ENCODE measurements at places on chromosomes 5 and 9. TPM values are rescaled to one million over a fixed set of nuclear protein-coding genes. Genes with fewer than 3 reads are reported as not detected.

GRCh38 chr9:3138231-3139229, 294.6 kb upstream of the PUM3 start:
- no peak for DNase-seq

GRCh38 chr5:144361406-144361805, 190.7 kb downstream of the KCTD16 start:
- no peak for DNase-seq

GRCh38 chr5:178440181-178440580, 150.0 kb downstream of the COL23A1 start:
- no peak for DNase-seq

DNA sequence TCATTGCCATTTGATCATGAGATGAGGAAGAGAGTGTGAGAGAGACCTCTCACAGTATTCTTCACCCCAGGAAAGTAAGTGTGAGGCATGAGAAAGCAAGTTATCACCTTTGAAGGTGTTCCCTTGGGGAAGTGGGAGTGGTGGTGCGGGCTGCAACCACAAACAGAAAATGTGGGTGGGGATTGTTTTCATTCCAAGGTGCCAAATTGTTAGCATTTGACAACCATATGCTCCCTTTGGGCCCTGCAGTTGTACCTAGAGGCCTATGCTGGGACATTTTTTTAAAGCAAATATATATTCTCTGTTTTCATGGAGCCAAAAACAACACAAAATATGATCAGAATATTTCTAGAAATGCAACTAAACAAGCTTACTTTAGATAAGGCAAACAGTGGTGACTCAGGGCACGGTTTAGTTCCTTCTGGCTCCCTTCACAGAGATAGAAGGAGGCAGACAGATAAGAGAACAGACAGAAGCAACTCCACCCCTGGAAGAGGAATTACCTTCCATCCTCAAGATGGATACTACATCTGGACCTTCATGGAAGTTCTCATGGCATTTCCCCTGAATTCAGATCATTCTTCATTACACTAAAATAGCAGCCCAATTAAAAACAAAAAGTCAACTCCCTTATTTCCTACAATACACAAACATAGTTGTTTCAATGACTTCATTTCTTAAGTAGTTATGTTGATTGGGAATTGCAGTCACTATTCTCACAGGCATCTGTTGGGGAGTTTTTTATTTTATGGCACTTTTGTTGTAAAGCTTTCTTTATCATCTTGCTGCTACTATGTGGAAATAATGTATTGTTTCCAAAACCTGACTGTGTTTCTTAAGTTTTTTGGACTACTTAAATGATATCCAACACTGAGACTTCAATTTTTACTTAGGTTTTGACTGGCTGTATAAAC, 416.6 kb downstream of the PLK2 start:
- DNase-seq = no peak

DNA sequence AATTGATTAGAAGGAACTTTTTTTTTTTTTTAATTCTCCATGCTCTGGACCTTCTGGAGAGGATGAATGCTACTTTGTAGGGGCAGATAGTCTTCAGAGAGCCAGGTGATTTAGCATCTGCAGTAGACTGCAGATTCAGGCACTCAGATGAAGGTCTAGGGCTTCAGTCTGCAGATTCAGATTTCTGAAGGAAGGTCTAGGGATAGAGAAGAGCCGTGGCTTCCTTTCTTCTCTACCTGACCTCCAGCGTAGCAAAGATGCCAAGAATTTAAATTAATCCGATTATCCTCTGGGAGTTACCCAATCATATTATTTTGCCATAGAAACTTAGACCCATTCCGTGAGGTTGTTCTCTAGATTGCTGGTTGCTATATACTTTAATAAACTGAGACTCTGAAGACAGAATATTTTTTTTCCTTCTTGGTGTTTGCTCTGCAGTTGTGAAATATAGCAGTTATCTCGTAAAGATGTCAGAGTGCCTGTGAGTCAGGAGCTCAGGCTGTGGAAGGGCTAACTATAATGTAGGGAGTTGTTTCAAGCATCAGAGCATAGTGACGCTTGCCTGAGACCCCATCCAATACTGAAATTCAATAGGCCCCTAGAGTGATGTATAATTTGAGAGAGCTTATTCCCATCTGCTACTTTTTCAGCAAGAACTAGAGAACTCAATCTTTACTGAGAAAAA, 132.7 kb upstream of the SLC12A2 start:
- DNase-seq = no peak

GRCh38 chr5:149182241-149182640, 40.9 kb downstream of the ABLIM3 start:
- no peak for DNase-seq

DNA sequence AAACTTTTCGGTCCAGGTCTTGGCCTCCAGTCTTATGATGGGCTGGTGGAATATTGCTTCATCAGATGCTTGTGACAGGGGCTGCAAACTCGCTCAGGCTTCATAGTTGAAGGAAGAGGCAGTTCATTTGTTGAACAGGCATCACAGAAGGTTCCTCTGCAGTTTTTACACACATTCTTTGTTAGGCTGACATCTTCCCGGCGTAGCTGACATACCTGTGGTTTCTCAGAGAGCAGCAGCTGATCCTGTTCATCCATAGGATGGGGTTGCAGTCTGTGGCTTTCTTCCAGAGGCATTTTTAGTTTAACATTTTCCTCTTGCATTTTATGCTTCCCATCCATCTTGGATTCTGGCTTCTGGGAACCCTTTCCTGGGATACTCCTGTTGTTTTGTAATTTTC, 1255.2 kb downstream of the EFNA5 start:
- no peak for DNase-seq

DNA sequence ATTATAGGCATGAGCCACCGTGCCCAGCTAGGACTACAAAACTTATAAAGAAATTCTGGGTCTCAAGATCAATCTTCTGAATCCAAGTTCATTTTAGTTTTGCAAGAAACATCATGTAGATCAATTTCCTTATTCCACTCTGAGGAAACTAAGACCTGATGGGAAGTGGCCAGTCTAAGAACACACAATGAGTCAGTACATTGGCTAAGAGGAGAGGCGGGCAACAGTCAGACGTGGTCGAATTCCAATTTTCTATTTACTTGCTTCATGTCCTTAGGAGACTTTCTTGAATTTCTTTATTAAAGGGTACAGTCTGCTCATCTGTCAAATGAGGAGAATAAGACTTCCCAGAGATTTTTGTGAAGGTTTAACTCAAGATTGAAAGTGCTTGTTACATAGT, 432.1 kb upstream of the BRINP1 start:
- DNase-seq = no peak

GRCh38 chr9:117612317-117612716, 91.9 kb upstream of the TLR4 start:
- DNase-seq = no peak

GRCh38 chr9:119768266-119768665, 399.0 kb upstream of the BRINP1 start:
- no peak for DNase-seq

DNA sequence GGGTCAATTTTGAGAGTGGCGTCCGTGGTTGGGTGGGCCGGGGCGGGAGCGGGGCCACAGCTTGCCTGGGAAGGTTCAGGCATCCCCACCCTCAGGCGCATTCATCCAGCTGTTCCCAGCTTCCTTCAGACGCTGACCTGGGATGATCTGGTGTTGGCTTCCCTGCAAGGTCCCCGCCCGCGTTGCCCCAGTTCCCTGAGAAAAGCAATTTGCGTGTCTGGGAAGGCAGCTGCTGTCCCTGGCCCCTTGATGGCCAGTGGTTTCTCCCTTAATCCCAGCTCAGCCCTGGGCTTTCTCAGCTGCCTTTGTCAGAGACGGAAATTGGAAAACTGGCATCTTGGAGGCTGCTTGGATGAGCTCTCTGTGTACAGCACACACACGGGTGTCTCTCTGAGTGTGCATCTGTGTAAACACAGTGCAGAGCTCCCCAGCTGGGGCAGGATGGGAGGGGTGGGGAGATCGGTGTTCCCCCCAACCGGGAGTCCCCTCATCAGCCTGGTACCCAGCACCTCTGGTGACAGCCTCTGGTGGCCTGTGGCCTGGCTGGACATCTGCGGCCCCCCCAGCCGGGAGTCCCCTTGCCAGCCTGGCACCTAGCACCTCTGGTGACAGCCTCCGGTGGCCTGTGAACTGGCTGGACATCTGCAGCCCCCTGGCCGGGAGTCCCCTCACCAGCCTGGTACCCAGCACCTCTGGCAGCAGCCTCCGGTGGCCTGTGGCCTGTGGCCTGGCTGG, 94.0 kb downstream of the COL5A1 start:
- no peak for DNase-seq

DNA sequence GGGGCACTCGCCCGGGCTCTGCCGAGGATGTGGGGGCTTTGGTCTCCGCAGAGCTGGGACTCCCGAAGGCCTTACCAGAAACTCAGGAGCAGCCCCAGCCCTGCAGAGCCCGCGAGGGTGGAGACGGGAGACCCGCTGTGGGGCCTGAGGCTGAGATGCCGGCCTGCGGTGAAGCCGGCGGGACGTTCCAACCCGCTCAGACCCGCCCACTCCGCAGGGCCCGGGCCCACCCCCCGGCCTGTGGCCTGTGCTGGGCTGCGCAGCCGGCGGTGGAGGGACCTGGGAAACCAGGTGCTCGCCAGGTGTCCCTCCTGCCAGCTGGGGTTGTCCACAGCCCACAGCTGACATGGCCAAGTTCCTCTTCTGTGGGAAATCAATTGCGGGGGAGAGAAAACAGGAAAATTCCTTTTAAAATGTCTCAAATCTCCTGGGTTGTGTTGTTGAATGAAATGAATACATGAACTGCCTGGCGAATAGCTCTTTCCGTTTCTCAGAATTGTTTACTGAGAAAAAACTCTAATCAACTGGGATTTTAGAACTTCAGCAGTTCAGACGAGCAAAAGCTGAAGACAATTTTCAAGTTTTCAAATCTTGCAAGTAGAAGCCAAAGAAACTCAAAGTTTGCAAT, 49.0 kb upstream of the IRX4 start:
- no peak for DNase-seq

- DNase-seq = no peak
Observed at GRCh38 chr9:71858812-71859211, 52.2 kb downstream of the ABHD17B start.

DNA sequence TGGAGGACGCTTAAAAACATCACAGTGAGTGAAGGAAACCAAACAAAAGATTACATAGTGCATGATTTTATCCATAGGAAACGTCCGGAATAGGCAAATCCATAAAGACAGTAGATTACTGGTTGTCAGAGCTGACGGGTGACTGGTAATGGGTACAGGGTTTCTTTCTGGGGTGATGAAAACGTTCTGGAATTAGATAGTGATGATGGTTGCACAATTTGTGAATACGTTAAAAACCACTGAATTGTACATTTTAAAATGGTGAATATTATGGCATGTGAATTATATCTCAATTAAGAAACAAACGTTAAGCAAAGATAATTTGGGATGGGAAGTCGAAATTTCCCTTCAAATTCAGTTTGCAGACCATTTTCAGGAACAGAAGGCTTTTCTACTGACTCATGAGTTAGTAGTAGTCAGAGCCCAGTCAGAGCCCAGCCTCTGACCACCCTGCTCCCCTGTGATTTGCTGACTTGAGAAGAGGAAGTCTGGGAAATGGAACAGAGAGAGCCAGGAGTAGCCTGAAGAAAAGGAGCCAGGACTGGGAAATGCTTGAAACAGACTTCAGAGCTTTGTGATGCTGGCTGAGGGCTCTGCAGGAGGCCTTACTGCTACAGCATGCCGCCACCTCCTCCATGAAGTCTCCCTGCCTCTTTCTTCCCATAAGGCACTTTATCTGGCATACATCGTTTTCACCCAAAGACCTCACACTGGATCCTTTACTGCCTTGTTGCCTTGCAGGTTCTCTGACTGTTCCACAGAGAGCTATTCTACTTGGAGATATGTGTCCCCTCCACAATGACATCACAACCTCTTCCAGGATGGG, 46.4 kb upstream of the CTNNA1 start:
- DNase-seq = no peak

DNA sequence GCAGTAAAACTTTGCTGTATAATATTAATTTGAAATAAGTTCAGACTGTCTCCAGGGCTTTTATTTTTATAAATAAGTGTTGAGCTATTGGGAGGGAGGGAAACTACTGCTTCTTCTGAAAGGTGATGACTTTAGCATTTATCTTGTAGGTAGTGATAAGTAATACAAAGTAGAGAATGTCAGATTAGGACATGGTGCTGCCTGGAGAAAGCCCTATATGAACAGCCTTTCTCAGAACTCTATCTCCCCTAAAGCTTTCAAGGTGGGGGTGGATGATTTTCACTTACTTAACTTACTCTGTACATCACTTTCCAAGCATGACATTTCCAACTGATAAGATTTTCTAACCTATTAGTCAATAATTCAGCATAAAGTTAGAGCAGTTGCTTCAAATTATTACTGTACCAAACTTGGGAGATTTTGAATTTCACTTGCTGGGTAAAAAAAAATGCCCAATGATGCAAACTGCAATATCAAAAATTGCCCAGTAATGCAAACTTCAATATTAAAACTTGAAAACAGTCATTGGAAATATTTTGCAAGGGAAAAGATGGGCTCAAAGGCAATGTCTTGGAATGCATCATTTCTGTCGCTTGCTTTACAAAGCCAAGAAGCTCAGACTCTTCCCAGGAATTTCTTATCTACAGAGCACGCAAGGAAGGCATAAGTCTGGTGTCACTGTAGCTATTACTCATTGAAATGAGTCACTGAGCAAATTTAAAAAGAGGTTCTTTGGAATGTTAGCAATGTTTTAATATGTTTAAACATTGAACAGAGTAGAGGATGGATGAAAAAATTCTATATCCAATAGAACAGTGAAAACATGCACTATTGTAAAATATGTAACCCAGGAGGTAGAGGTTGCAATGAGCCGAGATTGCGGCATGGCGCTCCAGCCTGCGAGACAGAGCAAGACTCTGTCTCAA, 569.5 kb downstream of the PSAT1 start:
- DNase-seq = no peak

- no peak for DNase-seq
Observed at GRCh38 chr5:179346875-179347274, 1.6 kb upstream of the ADAMTS2 start.

- no peak for DNase-seq
Observed at GRCh38 chr9:83041771-83042170, 21.2 kb downstream of the RASEF start.

GRCh38 chr5:170104299-170104698, 1.4 kb upstream of the FOXI1 start:
- DNase-seq = no peak

- no peak for DNase-seq
Observed at GRCh38 chr5:16912080-16912479, 24.0 kb downstream of the MYO10 start.

- no peak for DNase-seq
Observed at GRCh38 chr9:3215658-3216057, 310.1 kb downstream of the RFX3 start.

- DNase-seq = no peak
Observed at GRCh38 chr5:164934039-164934438, 1428.6 kb downstream of the MAT2B start.

REEP5 gene
- polyA plus RNA-seq = 57.7 TPM

MIER3 gene
- 13.6 TPM for polyA plus RNA-seq

TLR4 gene
- polyA plus RNA-seq = 4.7 TPM

CRB2 gene
- 0.21 TPM for polyA plus RNA-seq

GFI1B gene
- polyA plus RNA-seq = 0.34 TPM

JAK2 gene
- 13.9 TPM for polyA plus RNA-seq

ACER2 gene
- polyA plus RNA-seq = 0.71 TPM
